ENCODE measurements at places on chromosomes 1 and 21.

- DNase-seq, result no peak
Observed at GRCh38 chr1:162635418-162635817, 3.2 kb downstream of the DDR2 start.

- no peak for DNase-seq
Observed at GRCh38 chr1:206856674-206857464, 8.6 kb upstream of the IL20 start.

DNA sequence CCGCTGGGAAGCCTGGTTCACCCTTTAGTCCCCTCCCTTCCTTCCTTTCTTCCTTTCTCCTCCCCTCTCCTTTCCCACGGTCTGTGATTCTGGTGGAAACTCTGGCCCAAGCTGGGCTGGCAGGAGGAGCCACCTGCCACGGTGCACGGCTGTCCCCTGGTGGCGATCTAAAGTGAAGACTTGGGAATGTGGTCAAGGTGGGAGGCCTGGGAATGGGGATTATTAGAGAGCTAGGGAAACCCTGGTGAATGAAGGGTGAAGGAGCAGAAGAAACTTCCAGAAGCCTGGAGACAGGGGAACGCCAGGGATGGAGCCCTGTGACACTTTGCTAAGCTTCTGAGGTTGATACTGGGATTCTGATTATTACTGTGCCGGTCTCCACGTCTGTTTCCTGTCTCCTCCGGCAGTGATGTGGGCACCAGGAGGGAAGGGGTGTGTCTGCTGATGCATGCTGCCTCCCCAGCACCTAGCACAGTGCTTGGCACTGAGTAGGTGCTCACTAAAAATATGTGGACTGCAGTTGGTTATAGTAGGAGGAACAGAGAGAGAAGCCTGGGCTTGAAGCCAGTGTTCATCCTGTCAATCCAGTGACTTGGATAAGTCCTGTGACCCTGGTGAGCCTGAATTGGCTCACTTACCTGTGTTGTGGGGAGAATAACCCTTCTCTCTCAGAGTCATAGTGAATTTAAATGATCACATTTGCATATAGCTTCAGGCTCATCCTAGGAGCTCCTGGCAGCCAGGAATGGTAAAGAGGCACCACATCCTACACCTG, 71.2 kb upstream of the NBPF3 start:
- peak; percentile 85 for DNase-seq

GRCh38 chr1:44723064-44723463, 7.9 kb downstream of the RNU5D-1 start:
- no peak for DNase-seq

DNA sequence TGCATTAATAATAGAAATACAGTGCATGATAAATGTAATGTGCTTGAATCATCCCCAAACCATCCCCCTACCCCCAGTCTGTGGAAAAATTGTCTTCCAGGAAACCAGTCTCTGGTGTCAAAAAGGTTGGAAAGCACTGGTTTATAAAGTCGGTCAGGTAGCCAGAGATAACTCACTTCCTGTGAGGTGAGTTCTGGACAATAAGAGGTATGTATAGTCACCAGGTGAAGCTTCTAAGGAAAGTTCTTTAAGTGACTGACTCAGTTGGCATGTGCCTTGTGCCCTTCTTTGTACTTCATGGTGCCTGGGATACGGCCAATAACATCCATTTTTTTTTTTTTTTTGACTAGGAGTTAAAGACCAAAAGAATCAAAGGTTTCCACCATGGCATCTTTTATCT, 103.7 kb downstream of the GPATCH2 start:
- no peak for DNase-seq

- DNase-seq, result peak; percentile 86
Observed at GRCh38 chr21:20997636-20998455, at the start of gene NCAM2. Gene NCAM2, plus strand, starts transcription at chr21:20998409.

GRCh38 chr1:41319807-41320711, 41.2 kb upstream of the FOXO6 start:
- peak; percentile 56 for DNase-seq

GRCh38 chr1:21625390-21626190, 43.6 kb downstream of the RAP1GAP start:
- DNase-seq, result no peak

DNA sequence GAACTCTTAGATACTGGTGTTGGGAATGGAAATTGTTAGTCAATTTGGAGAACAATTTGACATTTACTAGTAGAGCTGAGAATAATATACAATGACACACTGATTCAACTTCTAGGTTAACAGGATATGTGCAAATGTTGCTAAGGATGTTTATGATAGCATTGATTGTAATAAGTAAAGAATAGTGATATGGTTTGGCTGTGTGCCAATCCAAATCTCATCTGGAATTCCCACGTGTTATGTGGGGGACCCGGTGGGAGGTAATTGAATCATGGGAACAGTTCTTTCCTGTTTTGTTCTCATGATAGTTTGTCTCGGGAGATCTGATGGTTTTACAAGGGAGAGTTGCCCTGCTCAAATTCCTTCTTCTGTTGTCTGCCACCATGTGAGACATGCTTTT, 302.4 kb upstream of the TMPRSS15 start:
- DNase-seq, result no peak

DNA sequence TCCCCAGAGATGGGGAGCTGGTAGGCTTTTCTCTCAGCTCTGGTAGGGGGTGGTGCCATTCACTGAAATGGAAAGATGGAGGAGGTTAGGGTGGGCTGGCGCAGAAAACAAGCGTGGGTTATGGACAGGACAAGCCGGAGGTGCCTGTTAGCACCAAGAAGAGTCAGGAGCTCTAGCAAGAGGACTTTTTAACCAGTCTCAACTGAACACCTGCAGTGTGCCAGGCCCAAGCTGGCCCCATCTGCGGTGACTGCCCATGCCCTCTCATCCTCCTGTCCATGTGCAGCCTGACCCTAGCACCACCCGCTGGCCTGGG, 254.4 kb downstream of the RHOU start:
- DNase-seq, result no peak

- no peak for DNase-seq
Observed at GRCh38 chr1:58597076-58597475, 20.0 kb upstream of the TACSTD2 start.

- no peak for DNase-seq
Observed at GRCh38 chr1:15492596-15492995, 16.7 kb downstream of the CELA2B start.

GRCh38 chr1:40599926-40600325, 65.6 kb downstream of the RIMS3 start:
- DNase-seq, result no peak

- DNase-seq, result no peak
Observed at GRCh38 chr1:56540467-56540866, 38.9 kb downstream of the PLPP3 start.

- DNase-seq, result no peak
Observed at GRCh38 chr21:36532769-36533467, 53.0 kb upstream of the CLDN14 start.

DNA sequence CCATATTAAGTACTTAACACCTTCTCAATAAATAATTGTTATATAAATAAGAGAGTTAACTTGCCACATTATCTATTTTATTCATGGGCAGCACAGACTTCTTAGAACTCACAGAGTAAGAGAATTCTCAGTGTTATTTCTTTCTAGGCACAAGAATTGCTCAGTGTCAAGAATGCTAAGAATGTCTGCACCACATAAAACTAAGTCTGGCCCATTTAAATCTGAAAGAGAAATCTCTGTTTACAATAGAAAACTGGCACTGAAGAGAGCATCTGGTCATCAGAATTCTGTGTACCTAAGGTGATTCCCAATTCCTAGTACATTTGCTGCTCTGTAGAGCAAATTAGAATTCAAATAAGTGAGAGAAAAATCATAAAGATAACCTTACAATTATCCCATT, 3.8 kb downstream of the OR10K2 start:
- DNase-seq, result no peak

- DNase-seq, result no peak
Observed at GRCh38 chr1:17060306-17060749, 6.5 kb upstream of the SDHB start.

GRCh38 chr1:178399177-178399728, 97.5 kb downstream of the CLEC20A start:
- no peak for DNase-seq

DNA sequence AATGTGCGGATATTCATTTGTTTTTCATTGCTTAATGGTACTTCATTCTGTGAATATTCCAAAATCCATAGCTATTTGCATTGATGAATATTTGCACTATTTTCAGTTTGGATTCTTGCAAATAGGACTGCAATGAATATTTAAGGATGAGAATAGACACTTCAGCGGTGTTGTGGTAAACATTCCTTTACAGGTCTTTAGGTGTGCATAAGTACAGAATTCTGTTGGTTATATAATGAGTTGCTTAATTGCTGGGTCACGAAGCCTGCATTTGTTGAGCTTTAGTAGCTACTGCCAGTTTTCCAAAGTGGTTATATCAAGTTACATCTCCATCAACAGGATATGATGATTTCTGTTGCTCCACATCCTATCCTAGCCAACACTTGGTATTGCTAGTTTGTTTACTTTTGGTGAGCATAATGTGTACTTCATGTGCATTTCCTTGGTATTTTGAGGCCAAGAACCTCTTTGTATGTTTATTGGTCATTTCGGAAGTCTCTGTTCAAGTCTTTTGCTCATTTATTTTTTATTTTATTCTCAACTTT, 64.2 kb upstream of the CYYR1 start:
- no peak for DNase-seq

- DNase-seq, result no peak
Observed at GRCh38 chr1:232841823-232842565, 36.8 kb downstream of the MAP10 start.

DNA sequence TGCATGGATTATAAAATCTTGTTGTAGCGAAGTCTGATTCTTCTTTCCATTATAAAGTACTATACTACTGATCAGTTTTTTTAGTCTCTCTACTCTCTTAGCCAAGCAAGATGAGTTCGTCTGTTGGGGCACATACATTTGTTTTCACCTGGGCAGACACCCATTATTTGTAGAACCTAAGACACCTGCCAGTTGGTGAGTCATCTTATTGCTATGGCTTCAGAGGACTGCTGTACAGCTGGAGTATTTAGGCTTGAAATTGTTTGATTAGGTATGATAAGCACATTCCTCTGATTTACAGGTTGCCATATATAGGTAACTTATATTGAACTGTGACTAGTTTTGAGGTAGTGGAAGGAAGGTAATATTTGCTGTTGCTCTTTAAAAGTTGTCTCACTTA, 17.2 kb downstream of the RBM15 start:
- no peak for DNase-seq

- no peak for DNase-seq
Observed at GRCh38 chr1:203048555-203049051, 22.3 kb downstream of the PPFIA4 start.

GRCh38 chr21:32602099-32602498, 10.1 kb downstream of the CFAP298 start:
- no peak for DNase-seq

DNA sequence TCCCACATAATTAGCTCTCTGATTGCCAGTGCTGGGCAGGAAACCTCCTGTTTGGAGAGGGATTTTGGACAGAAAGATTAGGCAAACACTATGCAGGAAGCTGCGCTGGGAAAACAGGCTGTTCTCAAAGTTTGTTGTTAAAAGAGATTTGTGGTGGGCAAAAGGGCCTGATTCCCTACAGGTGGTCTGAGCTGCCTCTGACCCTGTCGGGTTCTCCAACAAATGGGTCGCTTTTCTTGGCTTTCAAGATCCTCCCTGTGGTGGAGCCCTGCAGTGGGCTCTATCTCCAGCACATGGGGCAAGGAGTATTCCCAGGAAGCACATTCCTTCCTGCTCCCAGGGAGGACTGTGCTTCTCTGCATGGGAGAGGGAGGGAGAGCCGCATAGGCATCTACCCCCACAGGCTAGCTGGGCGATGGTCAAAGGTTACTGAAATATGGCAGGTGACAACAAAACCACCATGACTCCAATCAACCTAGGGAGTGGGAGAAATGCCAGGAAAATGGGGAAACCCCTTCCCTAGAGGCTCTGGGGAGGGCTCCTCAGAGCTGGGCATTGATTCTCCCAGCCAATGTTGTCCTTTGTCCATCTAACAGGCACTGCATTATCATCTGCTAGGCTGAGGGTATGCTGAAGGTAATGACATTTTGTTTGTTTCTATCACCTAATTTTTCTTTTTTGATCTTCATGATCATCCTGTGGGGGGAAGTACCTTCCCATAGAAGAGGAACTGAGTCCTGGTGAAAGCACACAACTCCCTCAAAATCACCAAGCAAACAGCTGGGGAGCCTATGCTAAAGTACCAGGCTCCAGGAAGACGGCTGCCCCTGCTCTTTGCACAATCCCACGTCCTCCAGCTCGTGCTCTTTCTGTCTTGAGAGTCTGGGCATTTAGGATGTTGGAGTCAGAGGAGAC, 85.3 kb downstream of the PLXNA2 start:
- no peak for DNase-seq

DNA sequence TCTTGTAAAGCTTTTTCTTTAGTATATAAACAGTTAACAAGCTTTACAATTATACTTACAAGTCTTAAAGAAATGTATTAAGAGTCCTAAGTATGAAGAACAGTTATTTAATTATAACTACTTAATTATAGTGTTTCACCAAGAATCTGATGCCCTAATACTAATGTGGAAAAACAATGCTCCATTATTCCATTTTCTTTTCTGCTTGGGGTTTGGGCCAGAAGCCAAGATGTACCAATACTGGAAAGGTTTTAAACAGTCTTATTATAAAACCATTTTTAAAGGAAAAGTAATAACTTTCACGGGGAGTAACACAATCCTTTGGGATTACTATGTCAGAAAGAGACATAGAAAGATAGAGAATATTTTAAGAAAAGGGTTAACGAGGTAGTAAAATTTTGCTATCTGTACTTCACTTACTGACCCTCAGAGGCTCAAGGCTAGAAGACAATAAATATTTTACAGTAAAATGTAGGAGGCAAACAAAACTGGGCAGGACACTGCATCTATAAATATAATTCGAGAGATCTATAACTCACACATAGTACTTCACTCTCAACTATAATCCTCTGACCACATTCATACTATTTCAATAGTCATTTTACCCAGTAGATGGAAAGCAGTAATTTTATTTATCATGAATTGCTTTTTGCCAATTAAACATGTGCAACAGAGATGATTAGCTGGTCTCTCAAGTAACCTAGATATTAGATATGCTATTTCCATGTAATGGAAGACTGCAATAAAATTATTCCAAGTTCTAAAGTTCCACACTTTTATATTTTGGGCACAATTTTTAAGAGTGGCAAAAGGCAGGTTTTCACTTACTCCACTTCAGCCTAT, 63.9 kb downstream of the LTN1 start:
- DNase-seq, result no peak

DNA sequence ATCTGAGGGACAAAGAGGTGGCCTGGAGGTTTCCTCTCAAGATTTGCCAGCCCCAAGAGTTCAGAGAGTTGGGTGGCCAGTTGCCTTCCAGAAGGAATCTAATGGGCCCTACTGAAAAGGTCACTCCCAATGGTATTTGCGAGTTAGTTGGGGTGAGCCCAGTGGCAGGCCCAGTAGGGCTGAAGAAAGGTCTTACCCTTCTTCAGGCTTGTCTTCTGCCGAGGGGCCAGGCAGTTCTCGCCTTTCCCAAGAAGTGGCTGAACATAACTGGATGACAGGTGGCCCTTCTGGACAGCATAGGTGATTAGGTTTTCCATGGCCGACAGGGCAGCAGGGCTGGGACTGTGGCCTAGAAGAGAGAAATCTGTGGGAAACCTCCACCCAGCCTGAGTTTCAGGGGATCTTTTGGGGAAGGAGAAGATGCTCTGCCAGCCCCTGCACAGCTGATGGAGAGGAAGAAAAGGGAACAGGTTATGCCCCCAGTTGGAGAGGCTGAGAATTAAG, 7.2 kb downstream of the PGLYRP4 start:
- no peak for DNase-seq
